ENCODE measurements at places on chromosomes 2 and 18. TPM values are rescaled to one million over a fixed set of nuclear protein-coding genes. Genes with fewer than 3 reads are reported as not detected.

The KCNJ3 gene
- not detected for total RNA-seq

The DES gene
- total RNA-seq, result not detected

The EIF2AK2 gene
- total RNA-seq, result 32.6 TPM

The CD8B gene
- not detected for total RNA-seq

The AGXT gene
- total RNA-seq, result not detected

The PSD4 gene
- total RNA-seq, result 12.1 TPM

The RELCH gene
- 14.2 TPM for total RNA-seq

The HAAO gene
- not detected for total RNA-seq

The VAPA gene
- 220 TPM for total RNA-seq

The RAPGEF4 gene
- total RNA-seq, result 0.12 TPM

The BCL2 gene
- 0.73 TPM for total RNA-seq

The ZNF513 gene
- total RNA-seq, result 13.4 TPM

The ZNF397 gene
- 2.7 TPM for total RNA-seq

The AMER3 gene
- not detected for total RNA-seq

The SCN9A gene
- 2.5 TPM for total RNA-seq

The FLACC1 gene
- total RNA-seq, result not detected

The DOK1 gene
- total RNA-seq, result 6.3 TPM

The AKAIN1 gene
- not detected for total RNA-seq

The OBSL1 gene
- 24.0 TPM for total RNA-seq

The CFAP65 gene
- 0.32 TPM for total RNA-seq

The ERMN gene
- total RNA-seq, result not detected

The EFHD1 gene
- 2.3 TPM for total RNA-seq

The CNRIP1 gene
- total RNA-seq, result 3.2 TPM

The REG3A gene
- total RNA-seq, result not detected

The MRO gene
- total RNA-seq, result 0.18 TPM

The VWC2L gene
- not detected for total RNA-seq

The FAP gene
- total RNA-seq, result not detected

The UGT1A10 gene
- total RNA-seq, result not detected

The DSC3 gene
- 1.8 TPM for total RNA-seq

The RPRM gene
- total RNA-seq, result not detected

The TMEM37 gene
- total RNA-seq, result 2.7 TPM

The TTN gene
- total RNA-seq, result under 0.01 TPM

The SNORC gene
- total RNA-seq, result 8.1 TPM

The ABCA12 gene
- total RNA-seq, result 0.39 TPM

The RUFY4 gene
- not detected for total RNA-seq

The EFR3B gene
- total RNA-seq, result 12.8 TPM

The ALKAL2 gene
- total RNA-seq, result not detected

The FEV gene
- total RNA-seq, result not detected

The TUBA3E gene
- total RNA-seq, result not detected

The CCDC85A gene
- total RNA-seq, result 0.10 TPM

The ANKRD62 gene
- total RNA-seq, result not detected

The PEX13 gene
- 16.5 TPM for total RNA-seq

The SPEG gene
- total RNA-seq, result 5.2 TPM

The LRRC30 gene
- total RNA-seq, result not detected

The GATA6 gene
- total RNA-seq, result 2.9 TPM

The DHRS9 gene
- total RNA-seq, result 3.1 TPM

The DSG1 gene
- total RNA-seq, result not detected
